ENCODE measurements at places on chromosomes 6 and 20.

DNA sequence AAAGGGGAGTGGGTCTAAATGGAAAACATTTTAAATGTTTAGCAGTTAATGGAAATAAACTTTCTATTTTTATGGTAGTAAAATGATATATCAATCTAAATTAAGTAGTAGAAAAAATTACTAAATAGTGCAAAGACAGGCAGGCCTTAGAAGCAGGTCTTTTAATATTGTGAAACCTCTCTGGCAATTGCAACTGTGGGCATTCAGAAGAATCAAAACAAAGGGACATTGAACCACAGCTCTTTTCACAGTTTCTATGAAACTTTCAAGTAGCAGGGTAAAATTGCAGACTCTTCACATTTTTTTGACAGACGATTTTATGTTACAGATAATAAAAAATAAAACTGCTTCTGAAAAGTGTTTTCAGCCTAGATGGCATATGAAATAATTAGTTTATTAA lies 533.7 kb downstream of the BCKDHB start:
- DNase-seq = no peak

- DNase-seq = no peak
These were observed 238.7 kb upstream of the SOX4 start for GRCh38 chr6:21354805-21355238.

- DNase-seq = no peak
These were observed 18.0 kb upstream of the GSTA3 start for GRCh38 chr6:52927451-52927850.

- no peak for DNase-seq
These were observed 70.6 kb downstream of the AFG1L start for GRCh38 chr6:108365478-108365877.

GRCh38 chr6:118992186-118992795 lies 57.3 kb upstream of the MCM9 start:
- DNase-seq = no peak

DNA sequence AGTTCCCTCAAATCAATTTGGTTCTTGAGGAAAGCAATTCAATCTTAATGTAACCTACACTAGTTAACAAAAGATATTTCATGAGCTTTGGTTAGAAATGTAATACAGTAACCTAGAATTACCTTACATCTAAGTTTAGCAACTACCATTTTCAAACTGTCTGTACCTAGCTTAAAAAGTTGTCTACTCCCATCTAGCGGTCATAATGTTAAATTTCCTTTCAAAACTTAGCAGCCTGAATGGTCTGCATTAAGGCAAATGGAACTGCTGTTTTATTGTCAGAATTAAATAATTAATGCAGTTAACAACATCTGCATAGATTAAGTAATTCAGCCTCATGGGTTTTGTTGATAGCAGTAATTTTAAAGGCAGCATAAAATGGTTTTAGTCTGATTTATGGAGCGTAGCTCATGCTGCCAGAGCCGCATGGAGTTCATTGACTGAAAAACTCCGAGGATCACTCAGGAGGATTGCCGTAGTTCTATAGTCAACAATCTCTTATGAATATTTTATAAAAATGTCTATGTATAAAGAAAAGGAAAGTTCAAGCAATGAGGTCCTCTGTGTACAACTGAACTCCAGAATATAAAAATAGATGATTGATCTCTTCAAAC lies 485.4 kb upstream of the MANEA start:
- no peak for DNase-seq
